ENCODE measurements at places on chromosomes 16 and 17.
A peak's percentile ranks its signal among the peaks of the same experiment; 100 is the strongest.

GRCh38 chr17:80649672-80650330, 105.2 kb downstream of the RPTOR start:
- no peak for DNase-seq

DNA sequence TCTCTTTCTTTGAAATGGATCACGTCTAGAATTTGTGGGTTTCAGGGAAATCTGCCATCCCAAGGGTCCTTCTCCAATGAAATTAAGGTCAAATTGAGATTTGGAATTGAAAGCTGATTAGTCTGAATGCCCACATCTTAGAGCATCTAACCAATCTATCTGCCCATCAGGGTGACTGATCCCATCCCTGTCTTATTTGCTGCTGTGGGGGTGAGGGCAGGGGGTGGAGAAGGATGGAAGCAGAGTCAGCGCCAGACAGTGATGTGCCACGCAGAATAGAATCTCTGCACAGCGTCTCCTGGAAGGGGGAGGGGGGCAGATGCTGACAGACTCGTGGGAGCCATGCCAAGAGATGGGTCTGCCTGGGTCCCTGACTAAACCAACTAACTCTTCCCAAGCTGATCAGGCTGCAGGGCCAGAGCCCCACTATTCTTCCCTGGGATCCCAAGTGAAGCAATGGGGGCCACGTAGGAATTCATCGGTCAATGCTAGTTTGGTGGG, 32.1 kb downstream of the CDK5RAP3 start:
- DNase-seq, result no peak

- peak; percentile 63 for DNase-seq
Observed at GRCh38 chr17:80575057-80575875, 30.6 kb downstream of the RPTOR start.

DNA sequence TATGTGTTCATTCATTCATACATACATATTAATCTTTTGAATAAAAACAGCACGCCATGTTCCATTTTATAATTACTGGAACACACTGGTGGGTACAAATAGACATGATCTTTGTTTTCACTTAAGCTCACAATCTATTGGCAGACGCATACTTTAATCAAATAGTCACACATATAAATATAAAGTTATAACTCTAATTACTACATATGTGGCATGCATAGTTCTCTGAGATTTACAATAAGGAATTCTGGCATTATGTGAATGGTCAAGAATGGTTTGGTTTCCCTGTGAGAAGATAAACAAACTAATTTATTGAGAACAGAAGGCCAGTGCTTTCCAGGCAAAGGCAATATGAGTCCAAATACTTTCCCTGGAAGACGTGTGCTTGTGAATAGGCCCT, 576.2 kb downstream of the CDH8 start:
- no peak for DNase-seq

DNA sequence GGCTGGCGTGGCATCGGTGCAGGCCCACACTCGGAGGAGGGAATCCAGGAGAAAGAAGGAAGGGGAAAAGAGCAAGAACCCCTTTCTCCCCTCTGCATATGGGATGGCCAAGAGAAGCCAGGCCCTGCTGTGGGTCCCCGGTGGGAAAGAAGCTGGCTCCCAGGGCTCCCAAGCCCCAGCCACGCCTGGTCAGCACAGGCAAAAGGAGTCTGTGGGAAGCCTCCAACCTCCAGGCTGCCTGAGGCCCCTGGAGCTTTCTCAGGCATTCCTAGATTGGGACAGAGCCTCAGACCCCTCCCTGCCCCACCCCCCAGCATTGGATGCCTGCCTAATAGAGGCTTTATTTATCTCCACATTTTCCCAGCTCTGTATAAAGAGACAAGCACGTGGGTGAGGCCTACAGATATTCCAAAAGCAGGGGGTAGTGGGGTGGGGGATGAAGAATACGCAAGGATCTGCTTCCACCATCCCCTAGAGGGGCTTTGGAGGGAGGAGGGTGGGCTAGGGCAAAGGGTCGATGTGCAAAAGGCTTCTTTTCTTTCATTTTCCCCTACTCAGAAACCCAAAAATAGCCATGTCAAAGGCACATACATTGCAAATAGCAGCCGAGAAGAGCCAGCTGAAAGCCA, 56.4 kb downstream of the MPRIP start:
- no peak for DNase-seq

GRCh38 chr16:1620391-1620790, 8.2 kb downstream of the CRAMP1 start:
- DNase-seq, result no peak

DNA sequence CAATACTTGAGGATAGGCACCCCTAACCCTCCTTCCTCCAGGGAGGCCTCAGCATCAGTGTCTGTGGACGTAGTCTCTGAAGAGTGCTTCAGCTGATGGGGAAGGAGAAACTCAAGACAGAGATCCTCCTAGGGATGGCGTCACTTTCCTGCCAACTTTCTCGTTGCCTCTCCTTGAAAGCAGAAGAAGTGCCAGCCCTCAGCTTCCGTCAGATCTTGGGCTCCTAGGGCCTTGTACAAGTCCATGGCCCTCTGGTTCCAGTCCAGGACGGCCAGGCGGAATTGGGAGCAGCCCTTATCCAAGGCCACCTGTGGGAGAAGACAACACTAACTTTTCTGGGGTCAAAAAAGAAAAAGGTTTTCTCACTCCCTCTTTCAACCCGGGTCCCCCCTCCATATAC, 1.3 kb downstream of the SAT2 start:
- DNase-seq, result no peak

- DNase-seq, result no peak
Observed at GRCh38 chr17:31385428-31386285, 5.8 kb upstream of the RAB11FIP4 start.

DNA sequence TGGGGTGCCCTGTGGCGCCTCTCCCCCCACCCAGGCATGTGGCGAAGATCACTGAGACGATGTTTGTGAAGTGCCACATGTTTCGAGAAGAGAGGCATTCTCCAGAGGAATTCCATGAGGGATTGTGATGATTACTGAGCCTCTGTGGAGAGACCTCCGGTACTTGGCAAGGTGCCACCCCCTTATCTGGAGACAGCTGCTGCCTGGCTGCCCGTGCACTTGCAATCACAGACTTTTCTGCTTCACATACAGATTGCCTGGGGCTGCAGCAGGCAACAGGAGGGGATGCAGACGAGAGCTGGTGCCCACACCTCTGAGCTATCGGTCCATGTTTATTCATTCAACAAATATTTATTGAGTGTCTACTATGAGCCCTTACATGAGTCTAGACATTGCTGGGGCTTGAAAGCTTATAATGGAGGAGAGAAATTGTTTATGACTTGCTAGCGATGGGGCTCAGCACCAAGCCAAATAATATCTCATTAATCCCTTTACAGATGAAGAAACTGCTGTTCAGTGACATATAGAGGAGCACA, 317.2 kb upstream of the ZFHX3 start:
- DNase-seq, result peak; percentile 73

DNA sequence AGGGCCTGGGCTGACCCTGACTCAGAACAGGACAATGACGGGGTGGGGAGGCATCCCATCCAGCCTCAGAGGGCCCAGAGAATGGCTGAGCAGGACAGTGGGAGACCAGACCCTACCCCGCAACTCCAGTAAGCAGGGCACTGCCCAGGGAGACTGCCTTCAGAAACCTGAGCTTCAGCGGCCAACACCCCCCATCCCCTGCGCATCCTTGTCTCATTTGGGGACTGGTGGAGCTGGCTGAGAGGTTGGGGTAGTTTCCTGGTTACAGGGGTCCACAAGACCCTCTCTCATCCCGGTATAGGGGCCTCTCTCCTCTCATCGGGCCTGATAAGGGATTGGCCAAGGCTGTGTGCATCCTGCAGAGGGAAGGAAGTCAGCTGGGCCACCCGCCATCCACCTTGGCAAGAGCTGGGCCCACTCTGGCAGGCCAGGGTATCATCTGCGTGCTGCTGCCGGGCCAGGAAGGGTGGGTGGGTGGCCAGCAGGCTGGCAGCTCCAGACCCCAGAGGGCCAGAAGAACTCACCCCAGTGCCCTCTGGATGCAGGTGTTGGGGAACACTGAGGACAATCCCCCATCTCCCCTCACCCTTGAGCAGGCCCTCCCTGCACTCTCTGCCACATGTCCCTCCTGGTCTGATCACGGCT, 229.1 kb downstream of the KATNIP start:
- no peak for DNase-seq

GRCh38 chr16:14629612-14629918, 495 bp downstream of the PARN start:
- no peak for DNase-seq

DNA sequence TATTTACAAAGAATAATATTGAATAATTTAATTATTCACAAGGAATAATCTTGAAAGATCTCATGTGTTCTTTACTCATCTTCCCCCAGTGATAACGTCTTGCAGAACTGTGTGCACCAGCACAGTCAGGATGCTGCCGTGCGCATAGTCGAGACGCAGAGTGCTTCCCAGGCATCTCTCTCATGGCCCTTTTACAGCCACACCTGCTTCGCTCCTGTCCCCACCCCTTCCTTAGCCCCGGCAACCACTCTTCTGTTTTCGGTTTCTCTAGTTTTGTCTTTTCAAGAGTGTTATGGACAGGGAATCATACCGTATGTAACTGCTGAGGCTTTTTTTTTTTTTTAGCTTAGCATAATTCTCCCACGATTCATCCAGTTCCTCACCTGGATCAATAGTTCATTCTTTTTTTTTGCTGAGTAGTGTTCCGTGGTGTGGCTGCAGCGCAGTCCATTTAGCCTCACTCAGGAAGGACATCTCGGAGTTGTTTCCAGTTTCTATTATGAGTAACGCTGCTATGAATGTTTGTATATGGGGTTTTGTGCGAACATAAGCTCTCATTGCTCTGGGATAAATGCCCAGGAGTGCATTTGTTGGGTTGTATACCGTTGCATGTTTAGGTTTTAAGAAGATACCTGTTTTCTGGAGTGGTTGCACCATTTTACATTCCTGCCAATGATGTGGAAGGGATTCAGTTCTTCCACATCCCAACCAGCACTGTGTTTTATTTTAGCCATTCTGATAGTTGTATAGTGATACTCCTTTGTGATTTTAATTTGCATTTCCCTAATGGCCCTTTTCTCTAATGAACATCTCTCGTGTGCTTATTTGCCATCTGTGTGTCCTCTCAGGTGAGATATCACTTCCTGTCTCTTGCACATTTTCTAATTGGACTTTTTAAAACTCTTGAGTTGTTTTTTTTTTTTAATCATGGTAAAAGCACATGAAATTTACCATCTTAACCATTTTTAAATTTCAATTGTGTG, 47.6 kb downstream of the SEC14L1 start:
- DNase-seq, result no peak

DNA sequence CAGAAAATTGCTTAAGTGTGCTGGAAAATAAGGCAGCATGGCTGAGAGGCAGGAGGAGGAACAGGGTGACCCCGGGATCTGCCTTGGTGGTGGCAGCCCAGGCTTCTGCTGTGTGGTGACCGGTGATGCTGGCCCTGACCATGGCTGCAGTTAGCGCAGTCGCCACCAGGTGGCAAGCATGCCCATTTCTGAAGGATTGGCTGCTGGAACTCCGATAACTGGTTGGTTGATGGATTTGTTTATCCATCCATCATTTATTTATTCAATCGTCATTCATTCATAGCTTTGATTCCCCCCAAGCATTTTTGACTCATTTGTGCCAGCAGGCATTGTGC, 29.1 kb upstream of the ITGA3 start:
- DNase-seq, result peak; percentile 65

- no peak for DNase-seq
Observed at GRCh38 chr17:18963126-18964017, 11.4 kb downstream of the SLC5A10 start.

Measured in NCI-H226 (cell line).